Stimulated activated CD4-positive, alpha-beta T cell treated with anti-CD3 and anti-CD28 coated beads, Interleukin-1b, Interleukin-23, amount 100 ng/mL, for 48 hours (primary cell): ENCODE measurements at places on chromosomes 7 and 10.

- DNase-seq, result no peak
Measured at GRCh38 chr7:56218510-56218909, 102.3 kb upstream of the NUPR2 start.

DNA sequence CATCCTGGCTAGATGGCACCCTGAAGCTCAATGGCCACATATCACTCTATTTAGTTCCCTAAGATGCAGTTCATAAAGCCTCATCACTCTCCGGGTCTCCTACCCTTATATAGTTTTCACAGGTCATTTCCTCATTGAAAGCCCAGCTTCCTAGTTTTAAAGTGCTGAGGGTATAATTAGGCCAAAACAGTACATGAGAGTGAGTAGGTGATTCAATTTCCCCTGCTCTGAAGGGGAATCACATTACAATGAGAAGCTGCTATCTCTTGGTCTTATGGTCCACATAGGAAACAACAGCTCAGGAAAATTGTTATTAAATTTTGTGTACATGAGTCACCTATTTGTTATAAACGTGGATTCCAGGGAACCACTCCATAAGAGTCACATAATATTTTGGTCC, 162.0 kb downstream of the SEMA3E start:
- DNase-seq, result no peak

- no peak for DNase-seq
Measured at GRCh38 chr7:50584793-50585408, 19.7 kb upstream of the DDC start.

DNA sequence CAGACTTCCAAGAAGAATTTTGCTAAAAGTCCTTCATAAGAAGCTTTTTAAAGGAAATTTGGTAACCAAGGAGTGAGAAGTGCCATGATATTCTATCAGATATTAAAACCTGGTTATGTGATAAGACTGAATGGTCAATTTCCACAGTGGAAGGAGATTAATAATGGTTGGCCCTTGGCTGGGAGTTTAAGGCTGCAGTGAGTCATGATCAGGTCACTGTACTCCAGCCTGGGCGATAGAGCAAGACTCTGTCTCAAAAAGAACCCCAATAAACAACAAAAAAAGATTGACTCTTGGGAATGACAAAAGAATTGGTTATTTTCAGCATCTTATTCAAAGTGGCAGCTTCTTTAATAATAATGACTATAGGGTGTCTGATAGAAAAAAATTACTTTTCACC, 37.2 kb downstream of the EXOC4 start:
- DNase-seq, result no peak

- DNase-seq, result no peak
Measured at GRCh38 chr7:35249537-35249907, 4.4 kb downstream of the TBX20 start.

DNA sequence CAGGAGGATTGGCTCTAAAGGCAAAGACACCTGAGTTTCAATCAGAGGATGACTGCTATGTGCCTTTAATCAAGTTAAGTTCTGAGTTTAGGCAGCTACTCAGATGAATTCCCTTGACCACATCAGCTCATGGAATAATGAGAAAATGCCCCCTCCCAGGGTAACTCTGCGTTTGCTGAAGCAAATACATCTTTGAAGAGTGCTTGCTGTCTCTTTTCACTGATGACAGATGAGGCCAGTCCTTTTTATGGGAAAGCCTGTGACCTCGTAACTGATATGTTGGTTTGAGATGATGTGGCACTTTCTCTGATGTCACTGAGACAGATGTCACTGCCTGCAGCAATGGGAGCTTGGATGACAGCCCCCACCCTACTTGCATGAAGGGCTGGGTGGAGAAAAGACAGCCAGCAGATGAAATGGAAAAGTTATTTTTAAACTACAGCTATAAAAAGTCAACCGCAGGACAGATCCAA, 43.7 kb upstream of the DGKI start:
- peak; percentile 43 for DNase-seq

DNA sequence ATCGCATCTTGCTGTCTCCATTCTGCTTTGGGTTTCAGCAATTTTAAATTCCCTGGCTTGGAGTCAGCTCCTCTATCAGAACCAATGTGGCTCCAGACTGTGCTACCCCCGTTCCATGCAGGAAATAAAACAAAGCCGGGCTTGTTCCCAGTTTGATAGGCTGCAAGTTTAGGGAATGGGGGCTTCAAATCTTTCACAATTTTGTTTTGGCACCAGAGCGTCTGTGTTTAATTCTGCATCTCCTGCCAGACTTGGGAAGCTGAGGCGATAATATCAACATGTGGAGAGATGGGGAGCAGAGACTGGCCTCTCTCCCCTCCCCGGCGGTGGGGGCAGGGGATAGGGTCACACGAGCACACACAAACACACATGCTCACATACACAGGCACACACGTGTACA, 305.9 kb downstream of the FGFR2 start:
- no peak for DNase-seq

- no peak for DNase-seq
Measured at GRCh38 chr7:93018716-93019115, 99.1 kb downstream of the SAMD9 start.

DNA sequence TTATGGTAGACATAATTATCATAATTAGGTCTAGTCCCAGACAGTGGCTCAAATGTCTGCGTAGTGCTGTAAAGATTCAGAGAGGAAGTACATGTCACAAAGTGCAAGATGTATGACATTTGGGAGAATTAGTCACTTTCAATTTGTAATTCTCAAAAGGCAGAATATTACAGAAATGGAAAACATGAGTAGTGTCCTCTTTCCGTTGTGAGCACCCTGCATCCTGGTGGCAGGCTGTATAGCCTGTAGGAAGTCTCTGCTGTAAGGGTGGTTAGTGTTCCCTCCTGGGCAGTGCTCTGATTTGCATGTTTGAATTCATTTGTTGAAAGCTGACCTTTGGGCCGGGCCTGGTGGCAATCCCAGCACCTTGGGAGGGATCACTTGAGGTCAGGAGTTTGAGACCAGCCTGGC, 17.0 kb downstream of the CDK14 start:
- peak; percentile 24 for DNase-seq

- DNase-seq, result no peak
Measured at GRCh38 chr10:54799506-54799905, 1.5 kb downstream of the PCDH15 start.

GRCh38 chr10:109959259-109960145, 36.2 kb upstream of the XPNPEP1 start:
- no peak for DNase-seq

DNA sequence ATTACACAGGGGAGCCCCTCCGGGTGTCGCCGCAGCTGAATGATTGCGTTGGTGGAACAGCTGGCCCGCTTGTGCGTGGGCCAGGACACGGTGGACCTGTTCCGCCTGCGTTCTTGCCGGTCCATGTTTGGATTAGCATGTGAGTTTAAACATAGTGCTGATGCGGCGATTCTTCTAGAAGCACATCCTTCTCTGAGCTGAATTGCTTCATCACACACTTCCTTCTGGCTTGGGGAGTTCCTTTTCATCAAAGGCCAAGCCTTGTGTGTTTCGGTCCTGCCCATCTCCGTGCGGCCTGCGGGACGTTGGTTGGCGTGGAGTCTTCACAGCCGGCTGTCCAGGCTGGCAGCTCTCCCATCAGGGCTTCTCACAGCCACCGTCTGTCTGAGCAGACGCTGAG, 45.5 kb upstream of the SLC29A4 start:
- DNase-seq, result no peak

GRCh38 chr10:119546009-119546408, 3.5 kb upstream of the RGS10 start:
- DNase-seq, result no peak

DNA sequence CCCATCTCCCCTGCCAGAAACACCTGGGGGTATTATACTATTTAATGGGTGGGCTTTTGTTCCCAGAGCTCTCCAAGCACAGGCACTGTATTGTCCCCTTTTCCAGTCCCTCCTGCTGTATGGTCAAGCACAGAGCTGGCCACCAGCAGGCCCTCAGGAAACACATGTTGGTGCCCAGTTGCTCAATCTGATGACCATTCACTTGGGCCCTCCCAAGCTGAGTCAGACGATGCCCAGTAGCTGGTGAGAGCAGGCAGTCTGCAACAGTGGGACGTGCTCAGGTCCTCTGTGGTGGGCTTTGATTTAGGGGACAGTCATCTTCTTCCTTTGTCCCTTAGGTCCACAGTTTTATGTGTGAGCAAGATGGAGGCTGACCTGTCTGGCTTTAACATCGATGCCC, 11.8 kb downstream of the SFXN2 start:
- DNase-seq, result no peak

- no peak for DNase-seq
Measured at GRCh38 chr7:22192801-22193200, 164.2 kb downstream of the RAPGEF5 start.

DNA sequence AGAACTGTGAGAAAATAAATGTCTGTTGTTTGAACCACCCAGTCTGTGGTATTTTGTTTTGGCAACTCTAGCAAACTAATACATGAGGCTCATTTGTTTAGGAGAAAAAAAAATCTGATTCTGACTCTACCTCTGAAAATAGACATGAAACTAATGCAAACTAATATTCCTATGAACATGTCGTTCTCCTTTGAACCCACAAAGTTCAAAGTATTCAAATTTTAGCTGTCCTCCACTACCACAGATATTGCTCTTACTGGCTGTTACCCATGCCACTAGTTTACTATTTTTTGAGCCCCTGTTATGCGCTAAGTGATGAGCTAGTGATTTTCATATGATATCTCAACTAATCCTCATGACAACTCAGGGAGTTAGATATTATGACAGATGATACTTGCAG, 58.8 kb upstream of the ZNF804B start:
- DNase-seq, result no peak
